A172 (cell line): ENCODE measurements at places on chromosomes 5 and 9.

GRCh38 chr5:79076819-79077218 lies 7.3 kb downstream of the BHMT2 start:
- no peak for DNase-seq

- no peak for DNase-seq
Observed at GRCh38 chr5:69042500-69042899, 51.3 kb upstream of the SLC30A5 start.

- DNase-seq: peak; percentile 98
Observed at GRCh38 chr5:74316064-74316603, 324.4 kb downstream of the ENC1 start.

GRCh38 chr5:154228696-154229095 lies 38.2 kb downstream of the GALNT10 start:
- DNase-seq: no peak

DNA sequence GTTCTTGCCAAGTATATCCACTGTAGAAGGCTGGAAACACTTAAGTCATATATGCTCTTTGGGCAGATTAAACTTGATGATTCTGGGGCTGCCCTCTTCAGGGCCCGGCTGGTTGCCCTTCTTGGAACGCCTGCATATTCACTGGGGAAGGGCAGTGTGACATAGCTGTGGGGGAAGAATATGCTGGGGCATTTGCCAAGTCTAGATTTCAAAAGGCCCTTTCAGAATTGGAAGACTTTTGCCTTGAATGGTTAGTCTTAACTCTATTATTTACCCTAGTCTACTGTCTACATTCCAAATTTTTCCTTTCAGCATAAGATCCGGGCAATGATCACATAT lies 161.2 kb upstream of the PITX1 start:
- no peak for DNase-seq

GRCh38 chr5:141412854-141413539 lies at the start of gene PCDHGA10:
Gene PCDHGA10, plus strand, starts transcription at chr5:141412987. Its CDS starts 189 bp downstream, at chr5:141413176.
- peak; percentile 65 for DNase-seq

GRCh38 chr5:96654209-96654608 lies 8.0 kb upstream of the CAST start:
- no peak for DNase-seq

DNA sequence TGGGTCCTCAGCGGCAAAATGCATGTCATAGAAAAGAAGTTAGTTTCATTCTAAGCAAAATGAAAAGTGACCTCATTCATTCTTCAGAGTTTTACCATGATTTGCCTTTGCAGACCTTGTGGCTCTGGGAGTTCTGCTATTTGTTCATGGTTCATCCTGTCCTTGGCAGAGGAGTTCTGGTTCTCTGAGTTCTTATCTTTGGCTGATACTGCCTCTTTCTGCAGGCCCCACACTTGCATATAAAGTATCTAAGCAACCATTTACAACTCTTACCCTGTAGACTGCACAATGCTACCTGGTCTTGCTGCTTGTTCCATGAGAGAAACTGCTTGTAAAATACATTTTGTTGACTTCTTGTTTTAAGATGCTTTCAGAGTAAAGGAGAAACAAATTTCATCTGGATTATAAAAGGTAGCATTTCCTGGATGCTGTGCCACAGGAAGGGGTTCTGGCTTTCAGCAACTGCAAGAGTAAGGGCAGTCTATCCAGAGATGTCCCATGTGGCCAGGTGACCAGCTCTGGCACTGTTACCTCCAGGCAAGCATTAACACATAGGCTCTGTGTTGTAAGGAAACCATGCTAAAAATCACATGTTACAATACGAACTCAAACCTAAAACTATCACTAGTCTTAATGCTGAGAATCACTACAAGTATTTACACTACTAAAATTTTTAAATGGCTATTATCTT lies 513.2 kb downstream of the SPOCK1 start:
- no peak for DNase-seq

DNA sequence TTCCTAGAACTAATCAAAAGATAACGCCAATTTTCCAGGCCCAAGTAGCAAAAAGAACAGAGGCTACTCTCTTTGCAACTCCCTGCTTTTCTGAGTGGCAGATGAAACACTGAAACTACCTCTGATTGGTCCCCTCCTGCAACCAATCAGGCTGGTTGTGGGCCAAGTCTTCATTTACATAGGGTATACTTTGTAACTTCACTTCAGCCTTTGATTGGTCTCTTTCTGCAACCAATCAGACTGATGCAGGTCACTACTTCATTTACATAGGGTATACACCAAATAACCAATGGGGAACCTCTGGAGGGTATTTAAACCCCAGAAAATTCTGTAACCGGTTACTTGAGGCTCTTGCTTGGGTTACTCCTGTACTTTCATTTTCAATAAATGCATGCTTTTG lies 289.6 kb downstream of the MED10 start:
- no peak for DNase-seq

GRCh38 chr5:41968153-41968723 lies 43.2 kb downstream of the FBXO4 start:
- no peak for DNase-seq

DNA sequence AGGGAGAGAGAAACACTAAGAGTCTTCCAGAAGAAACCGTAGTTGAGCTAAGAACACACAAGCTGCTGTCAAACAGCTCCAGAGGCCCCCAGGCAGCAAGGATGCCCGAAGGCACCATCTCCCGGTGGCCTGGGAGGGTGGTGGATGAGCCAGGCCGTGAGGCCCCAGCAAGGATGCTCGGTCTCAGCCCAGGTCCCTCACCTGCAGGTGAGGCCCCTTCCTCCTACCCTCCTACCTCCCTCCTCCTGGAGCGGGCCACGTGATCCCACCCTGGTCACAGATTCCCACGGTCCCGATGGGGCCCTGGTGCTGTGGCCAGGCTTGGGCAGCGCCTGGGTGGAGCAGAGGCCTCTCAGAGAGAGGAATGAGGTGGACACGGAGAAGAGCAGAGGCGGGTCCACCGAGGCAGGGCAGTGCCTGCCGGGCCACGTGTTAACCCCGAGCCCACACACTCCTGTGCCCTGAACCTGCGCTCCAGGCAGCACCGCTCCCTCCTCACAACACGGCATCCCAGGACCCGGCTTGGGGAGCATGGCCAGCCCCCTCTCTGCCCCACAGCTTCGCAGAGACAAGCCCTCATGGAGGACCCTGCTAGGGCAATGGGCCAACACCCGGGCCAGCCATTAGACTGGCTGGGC lies 95.4 kb upstream of the SARDH start:
- no peak for DNase-seq

GRCh38 chr5:168291342-168291963 lies at the start of gene WWC1:
Gene WWC1, plus strand, starts transcription at chr5:168291645. Its CDS starts 508 bp downstream, at chr5:168292153.
- peak; percentile 42 for DNase-seq

DNA sequence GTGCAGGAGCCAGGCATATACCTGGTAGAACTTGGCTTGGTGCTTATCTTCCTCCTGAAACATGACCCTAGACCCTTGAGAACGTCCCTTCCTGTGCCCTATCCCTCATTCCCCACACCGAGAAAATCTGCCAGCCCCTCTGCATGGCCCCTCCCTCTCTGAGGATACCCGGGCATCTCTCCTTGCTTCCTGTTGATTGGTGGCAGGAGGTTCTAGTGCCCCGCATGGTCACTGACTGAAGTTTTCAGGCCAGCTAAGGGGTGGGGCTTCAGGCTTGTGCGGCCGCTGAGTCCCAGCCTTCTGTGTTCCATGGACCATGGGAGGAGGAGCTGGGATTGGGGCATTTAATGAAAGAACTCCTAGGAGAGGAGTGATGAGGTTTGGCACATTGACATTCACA lies 22.8 kb downstream of the IGIP start:
- DNase-seq: no peak

GRCh38 chr9:3299872-3300271 lies 225.9 kb downstream of the RFX3 start:
- no peak for DNase-seq

GRCh38 chr9:131759017-131759647 lies 19.3 kb upstream of the RAPGEF1 start:
- DNase-seq: no peak

GRCh38 chr5:159855476-159856191 lies 60.6 kb upstream of the ADRA1B start:
- peak; percentile 58 for DNase-seq

DNA sequence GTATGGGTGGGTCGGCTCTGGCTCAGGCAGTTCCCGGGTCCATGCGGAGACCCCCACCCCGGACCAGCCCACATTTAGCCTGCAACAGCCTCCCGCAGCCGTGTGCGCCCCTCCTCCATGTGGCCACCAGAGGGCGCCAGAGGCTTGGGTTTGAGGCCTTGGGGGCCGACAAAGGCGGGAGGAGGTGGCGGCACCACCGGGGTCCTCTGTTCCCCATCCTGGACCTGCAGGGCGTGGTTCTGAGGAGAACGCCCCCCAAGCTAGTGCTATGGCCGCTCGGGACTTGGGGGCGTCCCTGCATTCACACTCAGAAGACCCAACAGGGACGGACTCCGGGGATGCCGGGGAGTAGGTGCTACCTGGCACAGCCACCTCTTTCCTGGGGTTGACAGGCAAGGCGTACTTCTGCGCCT lies 16.5 kb downstream of the ASS1 start:
- DNase-seq: no peak

GRCh38 chr5:74954919-74955318 lies 88.7 kb upstream of the FAM169A start:
- DNase-seq: peak; percentile 46

DNA sequence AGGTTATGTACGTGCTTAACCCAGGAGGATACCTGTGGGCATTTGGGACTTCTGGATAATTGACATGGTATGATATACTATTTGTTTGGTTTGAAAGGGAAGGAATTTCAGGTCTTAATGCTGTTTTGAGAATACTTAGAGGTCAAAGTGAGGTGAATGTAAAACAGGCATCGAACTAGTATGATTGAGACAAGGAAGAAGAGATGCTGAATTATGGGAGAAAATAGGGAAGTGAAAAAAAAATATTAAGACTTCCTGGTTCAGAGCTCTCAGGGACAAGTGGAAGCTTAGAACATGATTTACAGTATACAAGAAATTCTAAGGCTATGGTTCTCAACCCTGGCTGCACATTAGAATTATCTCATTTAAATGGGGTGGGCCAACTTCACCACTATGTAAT lies 115.3 kb downstream of the CD180 start:
- no peak for DNase-seq

- DNase-seq: no peak
Observed at GRCh38 chr9:106417685-106418084, 445.3 kb upstream of the ZNF462 start.

- no peak for DNase-seq
Observed at GRCh38 chr5:19577882-19578281, 410.1 kb downstream of the CDH18 start.

DNA sequence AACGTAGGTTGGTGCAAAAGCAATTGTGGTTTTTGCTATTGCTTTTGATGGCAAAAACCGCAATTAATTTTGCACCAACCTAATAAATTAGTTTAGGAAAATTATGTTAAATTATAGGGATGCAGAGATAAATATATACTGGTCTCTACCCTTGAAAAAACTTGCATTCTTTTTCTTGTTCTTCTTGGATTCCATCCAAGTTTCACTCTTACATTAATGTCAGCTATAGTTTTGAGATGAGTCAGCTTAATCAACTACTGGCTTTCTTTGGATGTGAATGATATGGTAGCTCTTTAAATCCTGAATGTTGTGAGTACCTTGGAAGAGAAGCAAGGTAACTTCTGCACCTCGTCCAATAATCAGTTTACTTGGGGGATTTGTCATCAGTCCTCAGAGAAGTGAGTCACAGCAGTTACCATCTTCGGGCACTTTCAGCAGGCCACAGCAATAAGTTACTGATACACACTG lies 549.0 kb upstream of the ZNF608 start:
- peak; percentile 22 for DNase-seq

DNA sequence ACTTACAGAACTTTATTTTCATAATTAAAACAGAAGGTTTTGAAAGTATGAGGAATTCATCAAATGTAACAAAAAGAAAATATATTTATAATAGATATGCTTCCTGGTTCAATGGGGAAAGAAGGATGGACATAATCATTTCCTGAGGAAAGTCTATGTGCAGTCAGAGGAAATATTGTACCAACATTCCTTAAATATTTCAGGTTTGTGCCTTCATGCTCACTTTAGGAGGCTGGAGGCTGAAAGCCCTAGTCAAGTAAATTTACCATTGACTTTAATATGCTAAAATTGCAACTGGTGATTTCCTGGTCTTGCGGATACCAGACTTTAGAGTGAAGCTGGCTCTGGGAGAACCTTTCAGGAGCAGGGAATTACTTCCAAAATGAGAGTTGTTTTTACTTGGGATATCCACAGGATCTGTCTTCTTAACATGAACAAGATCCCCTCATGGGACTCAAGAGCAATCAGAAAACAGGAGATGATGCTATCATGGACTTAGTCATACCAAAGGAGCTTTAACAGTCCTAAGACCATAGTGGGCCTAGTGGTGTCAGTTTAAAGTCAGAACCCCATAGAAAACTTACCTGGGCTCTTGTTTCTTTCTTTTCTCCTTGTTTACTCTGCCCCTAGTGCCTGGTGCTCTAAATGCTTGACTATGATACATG lies 762.8 kb upstream of the GRAMD2B start:
- no peak for DNase-seq

DNA sequence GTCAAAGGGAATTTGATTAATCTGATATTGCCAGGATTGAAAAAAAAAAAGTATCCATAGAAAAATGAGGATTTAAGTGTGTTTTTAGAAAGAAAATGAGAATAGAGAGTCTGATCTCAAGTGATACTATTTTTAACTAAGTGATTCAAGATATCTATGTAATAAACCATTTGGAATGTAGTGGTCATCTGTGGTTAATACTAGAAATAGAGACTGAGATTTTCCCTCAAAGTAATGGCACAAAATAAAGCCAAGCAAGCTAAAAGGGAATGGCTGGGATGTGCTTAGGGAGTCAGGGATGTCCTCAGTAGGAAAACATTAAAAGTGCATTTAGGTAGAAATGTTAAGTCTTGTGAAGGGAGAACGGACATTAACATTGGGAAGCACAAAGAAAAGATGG lies 90.6 kb downstream of the FBXO4 start:
- DNase-seq: no peak

DNA sequence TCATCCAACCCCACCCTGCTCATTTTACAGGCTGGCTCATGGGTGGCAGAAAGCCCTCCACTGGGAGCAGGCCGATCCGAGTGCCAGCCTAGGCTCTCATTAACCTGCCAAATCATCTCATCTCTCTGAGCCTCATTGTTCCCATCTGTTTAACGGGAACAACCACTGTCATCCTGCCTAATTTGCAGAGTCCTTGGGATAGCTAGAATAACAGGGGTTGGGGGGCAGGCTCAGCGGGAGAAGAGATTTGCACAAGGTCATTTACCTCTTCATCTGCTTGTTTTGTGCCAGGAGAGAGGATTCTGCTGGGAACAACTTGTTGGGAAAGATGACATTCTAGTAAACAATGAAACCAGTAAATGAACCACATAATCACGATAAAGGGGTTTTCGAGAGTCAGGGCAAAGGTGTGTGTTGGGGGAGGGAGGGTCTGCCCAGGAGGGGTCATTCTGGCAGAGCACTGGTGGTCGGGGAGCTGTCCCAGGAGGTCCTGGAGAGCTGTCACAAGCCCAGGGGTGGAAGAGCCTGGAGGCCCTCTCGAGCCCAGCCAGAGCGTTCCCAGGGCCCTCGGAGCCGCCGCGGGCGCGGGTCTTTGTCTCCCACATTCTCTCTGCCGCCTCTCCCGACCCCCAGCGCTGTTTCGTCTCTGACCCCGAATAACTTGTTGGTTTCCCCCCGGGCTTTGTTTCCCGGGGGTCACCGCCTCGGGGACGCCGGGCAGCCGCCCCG lies 22.8 kb upstream of the NDST1 start:
- no peak for DNase-seq
